Renal pelvis (tissue), 12 donors: ENCODE measurements at places on chromosomes 12 and 14. TPM values are rescaled to one million over a fixed set of nuclear protein-coding genes. Genes with fewer than 3 reads are reported as not detected.

DNA sequence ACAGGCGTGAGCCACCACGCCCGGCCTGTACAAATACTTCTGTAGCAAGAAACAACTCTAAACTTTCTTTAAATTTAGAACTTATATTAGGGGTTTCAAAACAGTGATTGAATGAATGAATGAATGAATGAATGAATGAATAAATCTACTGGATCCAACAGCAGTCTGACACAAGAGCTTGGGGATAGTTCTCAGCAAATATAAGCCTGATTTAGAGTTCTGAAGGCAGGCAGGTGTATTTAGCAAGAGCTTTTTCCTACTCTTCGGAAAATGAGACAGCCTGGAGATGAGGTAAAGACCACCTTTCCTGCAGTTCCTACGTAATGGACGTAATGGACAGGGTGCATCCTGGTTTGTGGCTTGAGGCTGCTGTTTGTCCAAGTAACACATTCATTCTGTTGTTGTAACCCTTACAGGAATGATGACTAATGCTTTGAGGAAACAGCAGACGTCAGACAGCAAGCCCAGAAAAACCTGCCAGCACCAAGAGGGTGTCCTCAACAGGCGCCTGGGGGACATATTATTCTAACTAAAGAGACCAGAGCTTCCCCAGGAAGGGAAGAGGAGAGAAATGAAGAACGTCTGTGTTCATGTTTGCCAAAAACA, 277.4 kb upstream of the SOX5 start:
- no peak for DNase-seq

DNA sequence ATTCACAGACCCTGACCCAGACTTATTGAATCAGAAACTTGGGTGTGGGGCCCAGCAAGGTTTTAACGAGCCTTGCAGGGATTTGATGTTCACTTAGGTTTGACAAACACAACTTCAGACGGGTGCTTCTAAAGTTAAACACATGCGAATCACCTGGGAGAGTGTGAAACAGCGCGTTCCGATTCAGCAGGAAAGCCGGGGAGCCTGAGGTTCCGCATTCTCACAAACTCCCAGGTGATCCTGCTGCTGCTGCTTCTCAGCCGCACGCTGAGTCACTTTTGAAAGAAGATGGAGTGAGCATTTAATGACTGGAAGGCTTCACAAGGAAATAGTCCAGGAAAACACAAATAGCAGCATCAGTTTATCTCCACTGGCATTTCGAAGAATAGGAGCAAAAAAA, 44.2 kb upstream of the DDX11 start:
- DNase-seq: no peak

- no peak for DNase-seq
These were observed 117.1 kb downstream of the RPS6KA5 start for GRCh38 chr14:90943367-90943766.

DNA sequence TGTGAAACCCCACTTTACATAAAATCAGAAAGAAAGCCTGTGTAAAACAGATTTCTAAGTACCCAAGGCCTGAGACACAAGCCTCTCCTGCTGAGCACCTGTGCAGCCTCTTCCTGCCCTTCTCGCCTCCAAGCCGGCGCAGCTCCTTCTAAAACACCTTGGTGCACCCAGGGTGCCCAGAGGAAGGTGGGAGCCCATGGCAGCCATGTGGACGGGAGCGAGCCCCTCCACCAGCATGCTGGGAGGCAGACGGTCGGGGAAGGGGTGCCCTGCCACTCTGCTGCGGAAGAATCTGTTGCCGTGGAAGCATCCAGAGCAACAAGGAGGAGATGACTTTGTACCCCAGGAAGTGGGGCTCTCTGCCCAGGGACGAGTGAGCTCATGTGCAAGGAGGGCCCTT, 103.1 kb upstream of the C14orf180 start:
- no peak for DNase-seq

DNA sequence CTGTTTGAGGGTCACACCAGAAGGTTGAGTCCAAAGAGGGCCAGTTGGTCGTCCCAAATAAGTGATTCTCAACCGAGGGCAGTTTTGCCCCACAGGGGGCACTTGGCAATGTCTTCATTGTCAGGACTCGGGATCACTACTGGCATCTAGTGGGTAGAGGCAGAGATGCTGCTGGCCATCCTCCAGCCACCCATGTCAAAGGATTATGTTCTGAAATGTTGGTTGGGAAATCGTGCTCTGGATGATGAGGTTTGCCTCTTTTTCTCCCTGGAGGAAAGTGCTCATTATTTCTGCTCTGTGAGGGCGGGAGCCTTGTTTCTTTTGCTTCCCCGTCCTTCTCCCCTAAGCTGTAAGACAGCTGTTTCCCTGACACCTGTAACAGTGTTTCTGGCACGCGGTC, 3.6 kb downstream of the ZNF839 start:
- no peak for DNase-seq

- peak; percentile 57 for DNase-seq
These were observed 19.1 kb downstream of the BBOF1 start for GRCh38 chr14:74038020-74038859.

DNA sequence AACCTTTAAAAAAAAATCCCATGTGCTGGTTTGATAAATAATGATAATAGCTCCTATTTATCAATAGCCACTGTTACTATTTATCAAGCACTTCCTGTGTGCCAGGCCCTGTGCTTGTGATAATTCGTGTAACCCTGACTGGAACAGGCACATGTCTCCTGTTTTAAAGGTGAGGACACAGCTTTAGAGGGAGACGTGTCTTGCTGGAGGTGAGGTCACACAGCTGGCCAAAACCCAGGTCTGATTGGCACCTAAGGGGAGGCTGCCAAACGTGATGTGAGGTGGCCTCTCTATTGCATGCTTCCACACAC, 156.6 kb downstream of the VRK1 start:
- no peak for DNase-seq

DNA sequence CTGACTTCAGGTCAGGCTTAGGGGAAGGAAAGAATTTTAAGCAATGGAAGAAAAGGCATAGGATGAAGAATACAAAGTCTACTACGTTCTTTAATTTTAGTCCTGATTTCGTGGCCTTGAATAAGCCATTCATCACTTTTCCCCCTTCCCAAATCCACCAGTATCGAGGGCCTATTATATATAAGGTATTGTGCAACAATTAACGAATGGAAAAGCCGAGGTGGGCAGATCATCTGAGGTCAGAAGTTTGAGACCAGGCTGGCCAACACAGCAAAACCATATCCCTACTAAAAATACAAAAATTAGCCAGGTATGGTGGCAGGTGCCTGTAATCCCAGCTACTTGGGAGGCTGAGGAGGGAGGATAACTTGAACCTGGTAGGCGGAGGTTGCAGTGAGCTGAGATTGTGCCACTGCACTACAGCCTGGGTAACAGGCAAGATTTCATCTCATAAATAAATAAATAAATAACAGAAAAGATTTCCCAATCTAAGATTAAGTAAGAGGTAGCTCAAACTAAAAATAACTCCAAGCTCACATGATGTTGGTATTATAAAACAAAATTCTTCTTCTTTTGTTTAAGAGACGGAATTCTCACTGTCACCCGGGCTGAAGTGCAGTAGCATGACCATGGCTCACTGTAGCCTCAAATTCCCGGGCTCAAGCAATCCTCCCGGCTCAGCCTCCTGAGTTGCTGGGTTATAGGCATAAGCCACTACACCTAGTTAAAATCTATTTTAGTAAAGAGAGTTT, 58.3 kb upstream of the NR2C1 start:
- no peak for DNase-seq

GRCh38 chr14:50740856-50741255, 72.8 kb upstream of the SAV1 start:
- DNase-seq: no peak

- no peak for DNase-seq
These were observed 178.6 kb downstream of the PRKCH start for GRCh38 chr14:61499991-61500390.

- DNase-seq: peak; percentile 58
These were observed 116.6 kb downstream of the CALM1 start for GRCh38 chr14:90513161-90514014.

DNA sequence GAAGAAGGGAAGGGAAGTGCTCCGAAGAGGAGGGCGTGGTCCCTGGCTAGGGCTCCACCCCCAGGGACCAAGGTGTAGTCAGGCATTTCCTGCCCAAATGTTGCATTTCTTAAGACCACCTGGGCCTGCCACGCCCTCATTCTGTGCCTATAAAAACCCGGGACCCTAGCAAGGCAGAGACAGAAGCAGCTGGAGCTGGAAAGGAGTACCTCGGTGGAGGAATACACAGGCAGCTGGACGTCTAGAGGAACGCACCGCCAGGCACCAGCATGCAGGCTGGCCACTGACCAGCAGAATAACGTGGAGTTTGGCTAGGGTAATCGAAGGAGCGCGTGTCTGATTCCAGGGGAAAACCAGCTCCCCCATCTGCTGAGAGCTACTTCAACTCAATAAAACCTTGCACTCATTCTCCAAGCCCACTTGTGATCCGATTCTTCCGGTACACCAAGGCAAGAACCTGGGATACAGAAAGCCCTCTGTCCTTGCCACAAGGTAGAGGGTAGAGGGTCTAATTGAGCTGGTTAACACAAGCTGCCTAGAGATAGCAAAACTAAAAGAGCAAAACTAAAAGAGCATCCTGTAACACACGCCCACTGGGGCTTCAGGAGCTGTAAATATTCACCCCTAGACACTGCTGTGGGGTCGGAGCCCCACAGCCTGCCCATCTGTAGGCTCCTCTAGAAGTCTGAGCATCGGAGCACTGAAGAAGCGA, 21.0 kb downstream of the CFL2 start:
- no peak for DNase-seq

GRCh38 chr14:102949062-102949800, 26.8 kb downstream of the AMN start:
- no peak for DNase-seq

- no peak for DNase-seq
These were observed 19.1 kb upstream of the TBX3 start for GRCh38 chr12:114703060-114703493.

DNA sequence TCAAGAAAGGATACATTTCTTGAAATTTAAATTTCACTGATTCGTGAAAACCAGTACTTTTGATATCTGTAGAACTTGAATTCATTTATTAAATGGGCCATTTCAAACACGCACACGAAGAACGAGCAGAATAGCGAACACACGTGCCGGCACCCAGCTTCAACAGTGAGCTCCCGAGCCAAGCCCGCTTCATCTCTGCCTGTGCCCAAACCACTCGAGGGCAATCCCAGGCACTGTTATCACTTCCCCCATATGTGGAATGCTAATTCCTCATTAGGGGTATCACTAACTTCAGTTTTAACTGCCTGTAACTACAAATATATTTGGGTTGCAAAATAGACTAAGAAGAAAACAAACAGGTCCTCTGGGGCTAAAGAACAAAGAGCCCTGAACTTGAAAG, 48.0 kb downstream of the AMN start:
- DNase-seq: no peak

DNA sequence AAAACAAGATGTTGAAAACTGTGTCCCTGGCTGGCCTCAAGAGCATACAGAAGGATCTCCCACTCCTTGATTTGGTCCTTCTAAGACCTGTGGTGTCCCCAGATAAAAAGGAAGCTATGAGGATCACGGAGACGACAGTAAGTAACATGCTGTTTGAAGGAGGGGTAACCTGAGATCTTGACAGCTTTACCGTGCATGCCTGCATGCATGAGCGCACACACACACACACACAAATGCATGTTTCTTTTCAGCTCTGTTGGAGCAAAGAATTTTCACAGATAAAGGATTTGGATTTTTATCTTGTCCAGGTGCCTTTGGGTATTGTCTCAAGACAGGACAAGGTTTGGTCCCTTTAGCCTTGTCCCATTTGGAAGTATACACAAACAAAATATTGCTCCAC, 411.6 kb upstream of the CCDC196 start:
- DNase-seq: peak; percentile 76

- DNase-seq: no peak
These were observed 14.3 kb downstream of the KMT2D start for GRCh38 chr12:49046129-49046895.

DNA sequence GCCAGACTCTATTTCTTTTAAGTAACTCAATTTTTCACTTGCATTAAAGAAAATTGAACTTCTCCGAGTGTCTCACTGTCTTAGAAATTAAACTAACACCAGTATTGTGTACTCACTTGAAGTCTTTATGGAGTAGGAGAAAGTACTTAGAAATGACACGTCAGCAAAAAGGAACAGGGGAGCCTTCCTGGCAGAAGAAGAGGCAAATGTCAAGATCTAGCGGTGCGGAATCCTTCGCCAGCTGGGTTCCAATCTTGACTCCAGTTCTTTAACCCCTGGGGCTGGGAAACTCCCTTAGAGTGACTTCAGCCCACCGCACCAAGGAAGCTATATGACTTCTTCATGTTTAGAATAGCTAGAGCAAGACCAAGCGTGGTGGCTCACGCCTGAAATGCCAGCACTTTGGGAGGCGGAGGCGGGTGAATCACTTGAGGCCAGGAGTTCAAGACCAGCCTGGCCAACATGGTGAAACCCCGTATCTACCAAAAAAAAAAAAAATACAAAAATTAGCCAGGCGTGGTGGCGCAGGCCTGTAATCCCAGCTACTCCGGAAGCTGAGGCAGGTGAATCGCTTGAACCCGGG, 34.4 kb downstream of the WBP11 start:
- DNase-seq: no peak

DNA sequence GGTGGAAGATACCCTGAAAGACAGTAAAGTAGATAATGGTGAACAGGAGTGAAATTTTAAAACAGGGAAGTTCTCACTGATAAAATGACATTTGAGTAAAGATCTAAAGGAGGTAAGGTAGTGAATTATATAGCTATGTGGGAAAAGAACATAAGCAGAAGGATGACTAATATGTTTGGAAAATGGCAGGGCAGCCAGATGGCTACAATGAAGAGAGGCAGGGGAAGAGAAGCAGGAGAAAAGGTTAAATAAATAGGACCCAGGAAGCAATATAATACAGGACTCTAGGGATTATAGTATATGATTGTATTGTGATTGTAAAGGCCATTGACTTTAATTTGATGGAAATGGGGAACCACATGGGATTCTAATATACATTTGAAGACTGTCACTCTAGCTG, 33.0 kb downstream of the SCFD1 start:
- no peak for DNase-seq

GRCh38 chr12:53320352-53321195, 836 bp downstream of the AAAS start:
- no peak for DNase-seq

- DNase-seq: no peak
These were observed 767.3 kb upstream of the TBX3 start for GRCh38 chr12:115451151-115451779.

- DNase-seq: no peak
These were observed 277.1 kb downstream of the RASSF9 start for GRCh38 chr12:85559127-85559526.

GRCh38 chr12:94230357-94230905, 82.1 kb downstream of the PLXNC1 start:
- DNase-seq: no peak

Gene SERPINA1
- 105 TPM for polyA plus RNA-seq

Gene MYH6
- polyA plus RNA-seq: 0.17 TPM

Gene SLC2A13
- polyA plus RNA-seq: 11.7 TPM

Gene PLEKHG7
- 0.60 TPM for polyA plus RNA-seq

Gene TMEM106C
- 128 TPM for polyA plus RNA-seq

Gene YAF2
- polyA plus RNA-seq: 27.4 TPM

Gene CLEC2D
- polyA plus RNA-seq: 21.4 TPM

Gene PTCSC3
- 0.46 TPM for polyA plus RNA-seq

Gene PITPNM2
- 7.7 TPM for polyA plus RNA-seq

Gene ADAM21
- 0.27 TPM for polyA plus RNA-seq

Gene TAS2R19
- 1.5 TPM for polyA plus RNA-seq

Gene TESPA1
- polyA plus RNA-seq: 0.12 TPM

Gene KIAA0586
- polyA plus RNA-seq: 21.3 TPM

Gene DCN
- polyA plus RNA-seq: 532 TPM
